Aorta (tissue), 5 donors: ENCODE measurements at places on chromosomes 12 and 14. TPM values are rescaled to one million over a fixed set of nuclear protein-coding genes. Genes with fewer than 3 reads are reported as not detected.

- H3K4me3 ChIP-seq: no peak overlapping the region
- H3K4me1 ChIP-seq: no peaks in the 10 kb centered on the region
- no peak overlapping the region for H3K27ac ChIP-seq
- no peaks in the 10 kb centered on the region for H3K36me3 ChIP-seq
- DNase-seq: no peak
- no peaks in the 10 kb centered on the region for H3K27me3 ChIP-seq
Measured at GRCh38 chr12:81245907-81246570, 168.2 kb downstream of the ACSS3 start.

GRCh38 chr12:92139634-92140150 is 6.0 kb downstream of the BTG1 start:
- peak overlapping the region; percentile 72 for H3K4me3 ChIP-seq
- H3K27ac ChIP-seq: no peak overlapping the region
- H3K36me3 ChIP-seq: no peaks in the 10 kb centered on the region
- peaks cover 2% of the 10 kb centered on the region for H3K4me1 ChIP-seq
- H3K27me3 ChIP-seq: no peaks in the 10 kb centered on the region

DNA sequence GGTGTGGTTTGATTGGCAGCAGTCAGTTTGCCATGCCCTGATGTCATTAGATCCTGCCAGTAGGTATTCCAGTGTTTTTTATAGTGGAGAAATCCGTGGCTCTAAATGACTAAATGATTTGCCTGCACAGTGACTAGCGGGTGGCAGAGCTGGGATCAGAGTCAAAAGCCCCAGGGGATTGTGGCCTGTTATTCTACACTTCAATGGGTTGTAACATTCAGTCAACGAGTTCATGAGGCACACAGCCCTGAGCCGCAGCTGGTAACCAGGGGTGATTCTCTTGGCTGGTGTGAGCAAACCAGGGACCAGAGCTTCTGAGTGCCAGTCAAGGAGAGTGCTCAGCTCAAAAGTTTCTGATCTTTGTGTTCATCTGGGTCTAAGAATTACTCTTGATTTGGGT is 1.8 kb downstream of the MYH6 start:
- H3K36me3 ChIP-seq: no peaks in the 10 kb centered on the region
- H3K4me1 ChIP-seq: no peaks in the 10 kb centered on the region
- no peak overlapping the region for H3K27ac ChIP-seq
- H3K4me3 ChIP-seq: no peak overlapping the region
- no peak for DNase-seq

GRCh38 chr14:74846168-74846567 is 29.8 kb downstream of the PROX2 start:
- no peak for DNase-seq
- no peaks in the 10 kb centered on the region for H3K27me3 ChIP-seq
- no peak overlapping the region for H3K4me3 ChIP-seq
- peaks cover 1% of the 10 kb centered on the region for H3K36me3 ChIP-seq
- H3K27ac ChIP-seq: no peak overlapping the region

The CACNA2D4 gene
- 0.88 TPM for polyA plus RNA-seq

The PRH1 gene
- 0.67 TPM for polyA plus RNA-seq
